HFFc6 (cell line): ENCODE measurements at places on chromosomes 5 and 9. TPM values are rescaled to one million over a fixed set of nuclear protein-coding genes. Genes with fewer than 3 reads are reported as not detected.
A peak's percentile ranks its signal among the peaks of the same experiment; 100 is the strongest.

DNA sequence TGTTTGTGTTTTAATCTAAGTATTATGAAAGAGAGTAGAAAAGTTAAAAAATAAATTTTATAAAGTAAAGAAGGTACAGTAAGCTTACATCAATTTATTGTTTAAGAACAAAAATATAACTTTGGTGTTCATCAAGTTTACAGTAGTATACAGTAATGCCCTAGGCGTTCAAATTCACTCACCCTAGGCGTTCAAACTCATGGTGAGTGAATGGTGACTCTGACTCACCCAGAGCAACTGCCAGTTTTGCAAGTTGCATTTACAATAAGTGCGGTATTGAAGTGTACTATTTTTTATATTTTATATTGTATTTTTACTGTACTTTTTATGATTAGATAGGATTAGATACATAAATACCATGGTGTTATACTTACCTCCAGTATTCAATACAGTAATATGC lies 421.3 kb downstream of the CDH12 start:
- H3K27ac ChIP-seq: no peak overlapping the region
- no peak overlapping the region for H3K4me3 ChIP-seq
- no peaks in the 10 kb centered on the region for H3K27me3 ChIP-seq

DNA sequence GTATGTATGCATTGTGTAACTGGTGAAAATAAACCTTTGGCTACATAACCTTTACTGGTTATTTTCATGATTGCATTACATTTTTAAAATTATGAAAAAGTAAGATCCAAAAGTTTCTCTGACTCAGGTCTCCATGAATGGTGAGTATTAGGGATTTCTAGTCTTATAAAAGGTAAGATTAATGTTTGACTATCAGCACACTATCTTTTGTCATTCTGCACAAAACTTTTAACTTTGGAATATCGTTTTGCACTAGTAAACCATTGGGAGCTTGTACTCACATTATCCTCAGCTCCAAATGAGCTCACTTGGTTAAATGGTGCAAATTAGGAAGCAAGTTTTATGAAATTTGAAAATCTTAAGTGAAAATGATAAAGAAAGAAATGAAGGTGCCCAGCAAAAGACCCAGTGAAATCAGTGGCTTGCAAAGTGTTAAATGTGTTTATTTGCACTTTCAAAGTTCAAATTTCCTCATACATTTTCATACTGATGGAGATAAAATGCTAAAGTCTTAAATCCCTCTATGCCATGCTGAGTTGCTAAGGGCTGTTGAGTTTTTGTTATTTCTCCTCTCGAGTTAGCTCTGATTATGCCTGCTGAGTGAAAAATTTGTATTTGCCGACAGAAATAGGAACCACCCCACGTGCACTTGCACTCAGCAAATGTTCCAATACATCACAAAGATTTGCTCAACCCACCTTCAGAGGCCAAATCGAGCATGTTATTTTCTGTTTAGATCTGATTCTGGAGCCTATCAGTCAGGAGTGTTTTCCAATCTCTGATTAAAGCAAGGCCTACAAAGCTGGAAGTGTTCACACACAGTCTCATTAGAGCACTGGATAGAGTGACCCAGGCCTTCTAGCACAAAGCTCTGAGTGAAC lies 885.7 kb downstream of the NR2F1-AS1 start:
- no peaks in the 10 kb centered on the region for H3K4me1 ChIP-seq
- H3K27ac ChIP-seq: no peak overlapping the region
- no peak for DNase-seq

Gene SV2C
- total RNA-seq: not detected in 3 replicates

DNA sequence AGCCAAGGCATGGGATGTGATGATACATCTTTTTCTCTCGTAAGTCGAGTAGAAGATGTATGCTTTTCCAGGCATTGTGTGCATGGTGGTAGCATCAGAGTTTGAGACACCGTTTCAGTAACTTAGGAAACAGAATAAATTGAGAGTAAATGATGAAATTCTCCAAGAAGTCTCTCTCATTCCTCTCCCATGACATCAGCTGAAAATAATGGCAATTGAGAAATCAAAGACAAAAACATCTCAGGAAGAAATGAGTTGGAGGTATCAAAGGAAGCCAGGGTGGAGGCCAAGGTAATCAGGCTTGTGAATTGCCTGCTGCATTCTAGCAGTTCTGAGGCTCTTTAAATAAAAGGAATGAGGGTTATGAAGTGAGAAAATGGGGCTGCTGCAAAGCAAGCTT lies 53.9 kb downstream of the SGCD start:
- DNase-seq: peak; percentile 41
- no peaks in the 10 kb centered on the region for H3K27me3 ChIP-seq
- H3K36me3 ChIP-seq: no peaks in the 10 kb centered on the region
- H3K4me1 ChIP-seq: peaks cover 31% of the 10 kb centered on the region
